ENCODE measurements at places on chromosomes 12 and 14. TPM values are rescaled to one million over a fixed set of nuclear protein-coding genes. Genes with fewer than 3 reads are reported as not detected.

DNA sequence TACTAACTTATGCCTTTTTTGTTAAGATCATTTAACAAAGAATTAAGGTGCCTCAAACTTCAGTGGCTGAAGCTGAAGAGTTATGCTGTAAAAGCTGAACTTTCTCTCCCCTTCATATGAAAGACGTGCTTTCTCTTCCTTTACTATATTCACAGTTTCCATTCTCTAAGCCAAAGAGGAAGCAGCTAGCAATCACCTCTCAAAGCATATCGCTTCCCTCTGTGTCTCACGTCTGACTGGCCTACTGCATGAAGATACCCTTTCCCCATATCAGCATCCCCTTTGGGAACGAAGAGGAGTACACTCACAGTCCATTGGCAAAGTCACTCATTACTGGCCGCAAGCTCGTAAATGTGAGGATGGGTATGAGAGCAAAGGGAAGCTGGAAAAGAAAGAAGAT, 34.9 kb downstream of the SLC11A2 start:
- peaks cover 44% of the 10 kb centered on the region for H3K36me3 ChIP-seq
- no peaks in the 10 kb centered on the region for H3K27me3 ChIP-seq
- DNase-seq: no peak

GRCh38 chr12:108021141-108021540, 107.9 kb upstream of the WSCD2 start:
- no peaks in the 10 kb centered on the region for H3K36me3 ChIP-seq
- no peaks in the 10 kb centered on the region for H3K4me1 ChIP-seq
- H3K27ac ChIP-seq: no peak overlapping the region

DNA sequence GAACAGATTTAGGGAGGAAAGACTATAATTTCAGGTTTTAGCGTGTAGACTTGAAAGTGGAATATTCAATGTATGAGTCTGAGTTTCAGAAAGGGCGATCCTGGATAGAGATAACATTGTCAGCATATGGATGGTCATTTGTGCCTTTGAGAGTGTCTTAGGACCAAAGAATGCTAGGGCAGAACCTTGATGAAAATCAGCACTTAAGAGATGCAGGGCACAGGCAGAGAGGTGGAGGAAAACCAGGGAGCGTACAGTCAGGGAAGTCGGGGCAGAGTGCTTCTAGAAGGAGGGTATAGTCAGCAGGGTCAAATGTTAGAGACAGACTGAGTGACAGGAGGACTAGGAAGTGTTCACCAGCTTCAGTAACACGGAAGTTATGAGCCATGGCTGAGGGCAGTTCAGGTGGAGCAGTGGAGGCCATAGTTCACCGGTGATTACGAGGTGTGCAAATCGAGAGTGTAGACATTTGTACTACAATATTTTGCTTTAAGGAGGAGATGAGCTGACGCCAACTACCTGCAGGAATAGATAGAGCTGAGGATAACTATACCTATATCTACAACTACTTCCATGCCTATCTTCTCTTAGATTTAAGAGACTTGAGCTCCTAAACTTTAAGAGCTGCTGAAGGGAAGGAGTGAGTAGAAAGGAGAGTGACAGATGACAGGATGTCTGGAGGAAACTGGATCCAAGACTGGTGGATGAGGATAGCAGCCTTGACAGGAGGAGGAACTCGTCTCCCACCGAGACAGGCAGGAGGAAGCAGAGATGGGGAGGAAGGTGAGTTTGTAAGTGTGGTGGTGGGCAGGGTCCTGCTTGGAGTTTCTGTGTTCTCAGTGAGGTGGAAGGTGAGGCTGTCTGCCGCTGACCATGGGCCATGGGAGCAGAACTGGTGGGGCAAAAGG, 6.5 kb downstream of the CBLN3 start:
- no peaks in the 10 kb centered on the region for H3K4me1 ChIP-seq
- no peaks in the 10 kb centered on the region for H3K27me3 ChIP-seq
- no peak overlapping the region for H3K27ac ChIP-seq
- no peaks in the 10 kb centered on the region for H3K36me3 ChIP-seq
- DNase-seq: no peak
- H3K4me3 ChIP-seq: no peak overlapping the region

- H3K36me3 ChIP-seq: peaks cover 45% of the 10 kb centered on the region
- no peak for DNase-seq
- no peaks in the 10 kb centered on the region for H3K27me3 ChIP-seq
- H3K4me1 ChIP-seq: no peaks in the 10 kb centered on the region
- no peak overlapping the region for H3K27ac ChIP-seq
These were observed 12.4 kb downstream of the SLC2A3 start for GRCh38 chr12:7923241-7924236.

DNA sequence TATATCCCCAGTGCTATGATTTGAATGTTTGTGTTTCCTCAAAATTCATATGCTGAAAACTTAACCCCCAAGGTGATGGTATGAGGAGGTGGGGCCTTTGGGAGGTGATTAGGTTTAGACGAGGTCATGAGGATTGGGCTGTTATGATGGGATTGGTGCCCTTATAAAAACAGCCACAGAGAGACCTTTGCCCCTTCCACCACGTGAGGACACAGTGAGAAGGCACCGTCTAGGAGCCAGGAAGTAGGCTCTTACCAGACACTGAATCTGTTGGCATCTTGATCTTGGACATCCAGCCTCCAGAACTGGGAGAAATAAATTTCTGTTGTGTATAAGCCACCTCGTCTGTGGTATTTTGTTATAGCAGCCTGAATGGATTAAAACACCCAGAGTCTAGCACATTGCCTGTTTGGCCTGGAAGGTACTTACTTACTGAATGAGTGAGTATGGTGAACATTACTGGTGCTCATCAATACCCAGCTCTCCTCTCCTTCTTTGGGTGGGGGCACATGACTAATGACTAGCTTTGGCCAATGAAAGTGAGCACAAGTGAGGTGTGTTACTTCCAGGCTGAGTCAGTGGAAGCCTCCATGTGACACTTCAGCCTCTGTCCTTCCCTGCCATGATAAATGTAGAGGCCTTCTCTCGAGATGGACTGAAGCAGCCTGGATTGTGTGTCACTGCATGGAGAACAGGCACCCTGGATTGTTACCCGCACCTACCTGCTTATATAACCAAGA, 72.4 kb upstream of the CHST11 start:
- no peak overlapping the region for H3K4me3 ChIP-seq
- DNase-seq: no peak
- peaks cover 10% of the 10 kb centered on the region for H3K4me1 ChIP-seq
- no peaks in the 10 kb centered on the region for H3K27me3 ChIP-seq
- no peak overlapping the region for H3K27ac ChIP-seq
- H3K36me3 ChIP-seq: no peaks in the 10 kb centered on the region

- no peak overlapping the region for H3K27ac ChIP-seq
- H3K27me3 ChIP-seq: no peaks in the 10 kb centered on the region
- peaks cover 20% of the 10 kb centered on the region for H3K4me1 ChIP-seq
- no peak for DNase-seq
- peaks cover 55% of the 10 kb centered on the region for H3K36me3 ChIP-seq
These were observed 12.3 kb downstream of the PRPF40B start for GRCh38 chr12:49635656-49636055.

GRCh38 chr12:20625531-20625930, 69.6 kb upstream of the SLCO1C1 start:
- DNase-seq: no peak
- no peak overlapping the region for H3K27ac ChIP-seq

DNA sequence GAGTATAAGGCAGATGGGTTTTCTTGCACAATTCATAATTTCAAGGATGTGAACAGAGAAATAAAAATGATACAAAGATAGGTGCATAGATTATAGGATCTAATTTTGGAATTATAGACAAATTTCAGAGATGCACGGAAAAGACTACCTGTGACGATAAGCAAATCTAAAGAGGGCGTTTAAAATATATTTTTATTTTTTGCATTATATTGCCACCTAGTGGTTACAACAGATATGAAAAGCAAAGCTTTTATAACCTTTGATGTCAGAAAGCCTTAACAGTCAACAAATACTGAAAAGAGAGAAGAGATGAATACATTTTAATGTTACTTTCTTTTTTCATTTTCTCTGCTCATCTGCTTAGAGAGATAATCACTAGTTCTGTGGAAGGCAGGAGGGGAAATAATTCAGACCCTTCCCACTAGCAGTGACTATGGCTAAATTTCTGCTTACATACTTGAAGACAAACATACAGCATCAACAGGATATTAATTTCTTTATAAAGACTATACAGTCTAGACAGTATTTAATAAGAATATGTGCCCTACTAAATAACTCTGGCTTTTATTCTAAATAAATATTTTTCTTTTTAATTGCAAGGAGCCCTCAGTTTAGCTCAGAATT, 46.3 kb downstream of the NTS start:
- H3K4me1 ChIP-seq: no peaks in the 10 kb centered on the region
- H3K4me3 ChIP-seq: no peak overlapping the region
- no peaks in the 10 kb centered on the region for H3K27me3 ChIP-seq
- no peaks in the 10 kb centered on the region for H3K36me3 ChIP-seq
- H3K27ac ChIP-seq: no peak overlapping the region

GLT8D2 gene
- polyA plus RNA-seq: 14.2 TPM
